Ammon's horn (tissue), 1 donor: ENCODE measurements at places on chromosomes 2 and 18.

GRCh38 chr2:217795706-217796465, 206.9 kb downstream of the TNS1 start:
- DNase-seq: no peak

GRCh38 chr18:74528913-74529312, 5.4 kb upstream of the CNDP1 start:
- no peak for DNase-seq

GRCh38 chr2:127066942-127067341, 40.0 kb downstream of the BIN1 start:
- DNase-seq: no peak

DNA sequence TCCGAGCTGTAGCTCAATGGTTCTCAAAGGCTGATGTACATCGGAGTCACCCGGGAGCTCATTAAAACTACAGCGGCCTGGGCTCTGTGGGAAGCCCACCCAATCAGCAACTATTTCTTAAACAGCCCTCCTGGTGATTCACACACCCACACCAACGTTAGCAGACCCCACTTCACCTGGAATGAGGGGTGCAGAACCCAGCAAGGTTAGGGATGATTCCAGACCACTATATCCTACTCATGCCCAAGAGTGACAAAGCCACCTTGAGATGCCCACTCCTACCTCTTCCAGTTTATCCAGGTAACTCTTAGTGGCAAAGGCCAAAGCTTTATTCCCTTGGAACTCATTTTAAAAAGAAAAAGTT, 149.7 kb downstream of the RHBDD1 start:
- no peak for DNase-seq

DNA sequence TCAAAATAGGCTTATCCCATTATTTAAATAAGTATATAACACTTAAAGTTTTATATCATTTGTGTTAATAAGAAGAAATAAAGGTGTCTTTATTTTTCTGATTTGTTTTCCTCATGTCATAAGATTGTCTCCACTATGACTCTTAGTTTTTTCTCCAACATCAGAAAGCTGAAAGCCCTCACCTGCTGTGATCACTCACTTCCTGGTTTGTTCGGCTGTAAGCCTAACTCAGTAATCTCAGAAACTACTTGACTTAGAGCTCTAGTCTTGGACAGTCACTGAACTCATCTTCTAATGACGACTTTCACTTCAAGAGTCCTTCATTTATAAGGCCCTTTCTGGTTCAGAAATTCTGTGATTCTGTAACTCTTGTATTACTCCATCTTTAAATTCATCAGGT, 311.0 kb downstream of the ZEB2 start:
- DNase-seq: no peak

DNA sequence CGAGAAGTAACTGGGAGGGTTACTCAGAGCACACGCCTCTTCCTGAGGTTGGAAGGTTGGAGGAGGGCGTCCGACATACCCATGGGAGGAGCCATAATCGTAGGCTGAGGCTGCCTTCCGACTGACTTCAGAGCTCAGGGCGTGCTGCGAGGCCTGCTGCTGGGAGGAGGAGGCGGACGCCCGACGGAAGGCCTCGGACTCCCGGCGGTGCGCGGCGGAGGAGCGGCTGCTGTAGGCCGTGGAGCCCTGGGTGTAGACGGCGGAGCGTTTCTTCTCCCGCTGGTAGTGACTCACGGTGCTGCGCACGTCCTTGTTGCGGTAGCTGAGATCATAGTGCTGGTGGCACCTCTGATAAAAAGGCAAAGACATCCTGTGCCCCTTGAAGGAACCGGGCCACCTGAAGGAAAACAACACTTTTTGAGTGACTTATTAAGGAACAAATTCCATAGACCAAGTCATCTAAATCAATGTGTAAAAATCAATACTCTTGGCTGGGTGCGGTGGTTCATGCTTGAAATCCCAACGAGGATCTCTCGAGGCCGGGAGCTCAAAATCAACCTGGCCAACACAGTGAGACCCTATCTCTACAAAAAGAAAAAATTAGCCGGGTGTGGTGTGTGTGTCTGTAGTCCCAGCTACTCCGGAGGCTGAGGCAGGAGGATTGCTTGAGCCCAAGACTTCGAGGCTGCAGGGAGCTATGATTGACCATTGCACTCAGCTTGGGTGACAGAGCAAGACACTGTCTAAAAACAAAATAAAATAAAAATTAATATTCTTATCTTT, 4.7 kb downstream of the MYOM1 start:
- DNase-seq: no peak

GRCh38 chr2:111171337-111171930, 50.7 kb downstream of the BCL2L11 start:
- DNase-seq: no peak

DNA sequence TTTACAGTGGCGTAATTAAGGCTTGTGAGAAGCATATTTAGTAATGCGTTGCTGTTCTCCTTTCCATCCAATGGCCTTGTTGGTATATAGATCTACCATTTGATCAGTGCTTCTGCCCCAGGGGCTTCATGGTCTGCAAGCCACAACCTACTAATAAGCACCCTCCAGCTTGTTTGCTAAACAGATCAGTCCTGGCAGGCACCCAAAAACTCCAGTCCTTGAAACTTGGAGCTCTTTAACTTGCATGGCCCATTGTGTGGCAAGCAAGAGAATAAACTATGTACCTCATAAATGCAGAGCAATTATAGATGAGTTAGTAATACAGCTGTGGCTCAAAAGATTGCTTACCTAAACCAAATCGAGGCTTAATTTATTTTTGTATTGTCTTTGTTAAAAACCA, 158.5 kb downstream of the FTCDNL1 start:
- peak; percentile 10 for DNase-seq

GRCh38 chr2:158967731-158968395, 577 bp upstream of the TANC1 start:
- peak; percentile 89 for DNase-seq

DNA sequence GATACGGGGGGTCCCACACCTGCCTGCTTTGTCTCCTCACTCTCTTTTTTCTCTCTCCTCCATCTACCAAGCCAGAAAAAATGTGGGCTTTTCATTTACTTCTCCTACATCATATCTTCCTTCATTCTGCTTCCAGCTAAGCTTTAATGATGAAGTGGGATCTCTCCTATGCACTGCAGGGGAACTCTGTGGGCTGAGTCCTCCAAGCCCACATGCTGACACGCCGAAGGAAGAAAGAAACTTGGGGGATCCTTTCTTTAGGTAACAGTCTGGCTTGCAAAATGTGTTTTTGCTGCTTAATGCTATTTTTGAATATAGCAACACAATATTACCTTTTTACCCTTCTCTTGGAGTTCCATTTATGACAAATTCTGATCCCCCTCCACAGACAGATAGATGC, 33.6 kb upstream of the YWHAQ start:
- DNase-seq: no peak

DNA sequence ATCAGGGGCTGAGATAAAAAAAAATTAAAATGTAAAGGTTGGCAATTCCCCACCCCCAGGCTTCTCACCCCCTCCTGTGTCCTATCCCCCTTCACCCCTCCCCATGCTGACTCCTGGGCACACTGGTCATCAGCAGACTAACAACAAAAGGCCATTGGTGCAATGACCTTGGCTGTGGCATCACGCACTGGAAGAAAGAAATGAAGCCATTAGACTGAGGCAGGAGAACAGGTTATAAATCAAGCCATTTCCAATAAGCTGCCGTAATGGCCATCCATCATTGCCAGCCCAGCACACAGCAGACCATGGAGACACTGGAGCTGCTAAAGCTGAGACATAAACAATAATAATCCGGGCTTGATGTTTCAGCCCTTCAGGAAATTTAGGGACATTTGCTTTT, 342.4 kb upstream of the ETAA1 start:
- DNase-seq: no peak

GRCh38 chr2:230721712-230722111, 9.1 kb downstream of the CAB39 start:
- DNase-seq: no peak

DNA sequence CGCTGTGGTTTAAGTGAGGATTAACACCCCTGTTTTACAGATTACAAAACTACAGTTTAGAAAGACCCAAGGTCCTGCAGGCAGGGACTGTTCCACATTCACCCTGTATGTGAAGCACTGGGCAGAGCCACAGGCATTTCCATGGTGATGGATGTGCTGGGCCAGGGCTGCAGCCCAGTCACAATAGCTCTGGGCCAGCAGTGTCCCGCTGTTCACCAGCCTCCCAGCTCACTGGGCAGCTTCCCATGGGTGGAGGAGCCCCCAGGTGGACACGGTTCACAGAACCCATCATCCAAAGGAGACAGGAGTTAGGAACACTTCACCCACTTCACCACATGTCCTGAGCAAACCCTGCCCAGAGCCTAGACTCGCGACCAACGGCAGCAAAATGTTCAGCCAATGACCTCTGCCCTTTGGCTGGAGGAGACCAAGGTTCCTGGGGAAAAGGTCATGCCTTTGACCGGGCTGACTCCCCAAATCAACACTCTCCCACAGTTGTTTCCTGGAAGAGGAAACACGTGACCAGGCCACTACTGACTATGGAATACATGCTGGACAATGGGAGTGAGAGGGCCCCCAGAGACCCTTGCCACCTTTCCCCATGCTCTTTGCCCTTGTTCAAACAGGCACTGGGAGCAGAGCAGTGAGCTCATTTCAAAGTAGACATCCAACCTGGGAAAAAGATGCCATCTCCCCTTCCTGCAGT, 28.0 kb upstream of the SLC35F6 start:
- DNase-seq: peak; percentile 47

DNA sequence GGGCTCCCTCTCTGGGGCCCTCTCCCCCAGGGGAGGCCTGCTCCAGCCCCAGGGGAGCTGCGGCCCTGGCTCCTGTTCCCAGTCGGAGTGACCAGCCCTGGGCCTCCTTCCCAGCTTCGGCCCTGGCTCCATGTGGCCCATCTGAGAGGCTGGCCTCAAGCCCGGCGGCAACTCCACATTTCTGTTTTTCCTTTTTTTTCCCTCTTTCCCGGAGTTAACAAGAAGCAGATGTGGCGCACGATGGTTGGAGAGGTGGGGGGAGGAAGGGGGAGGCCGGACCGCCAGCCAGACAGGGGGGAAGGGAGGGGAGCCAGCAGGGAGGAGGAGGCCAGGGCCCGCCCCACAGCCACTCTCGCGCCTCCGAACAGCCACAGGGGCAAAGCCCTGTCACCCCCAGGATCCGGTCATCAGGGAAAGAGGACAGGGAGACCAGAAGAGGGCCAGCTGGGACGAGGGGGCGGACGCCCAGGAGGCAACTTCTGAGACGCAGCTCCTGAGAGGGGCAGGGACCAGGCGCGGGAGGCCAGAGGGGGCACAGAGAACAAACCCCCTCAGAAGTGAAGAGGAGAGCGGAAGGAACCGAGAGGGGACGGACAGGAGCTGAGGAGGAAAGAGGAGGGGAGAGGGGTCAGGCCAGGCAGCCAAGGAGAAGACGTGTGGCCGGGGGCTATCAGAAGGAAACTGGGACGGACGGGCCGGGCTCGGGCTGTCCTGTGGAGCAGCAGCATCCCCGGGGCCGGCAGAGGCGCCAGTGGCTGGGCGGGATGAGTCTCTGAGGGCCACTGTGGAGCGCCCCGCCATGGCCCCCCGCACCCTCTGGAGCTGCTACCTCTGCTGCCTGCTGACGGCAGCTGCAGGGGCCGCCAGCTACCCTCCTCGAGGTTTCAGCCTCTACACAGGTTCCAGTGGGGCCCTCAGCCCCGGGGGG, at the start of gene EMILIN1:
Gene EMILIN1 (plus strand): TSS at position 349 of the 928 bp plus-strand sequence. CDS start 451 bp downstream, at position 800.
- peak; percentile 74 for DNase-seq

- no peak for DNase-seq
Observed at GRCh38 chr2:217293607-217294006, 433.7 kb upstream of the TNP1 start.
